Mucosa of gallbladder (tissue), 1 donor: ENCODE measurements at places on chromosomes 7 and 10. TPM values are rescaled to one million over a fixed set of nuclear protein-coding genes. Genes with fewer than 3 reads are reported as not detected.

The SLC25A28 gene
- total RNA-seq: 42.0 TPM

The RAPGEF5 gene
- 53.4 TPM for total RNA-seq

GRCh38 chr10:32340596-32341180 lies 6.3 kb downstream of the EPC1 start:
- no peak for DNase-seq

- no peak for DNase-seq
These were observed 614.2 kb upstream of the FOXK1 start for GRCh38 chr7:4067874-4068273.

GRCh38 chr10:1083581-1083980 lies 27.4 kb downstream of the WDR37 start:
- DNase-seq: no peak
